Osteocyte (in vitro differentiated cells): ENCODE measurements at places on chromosomes 2 and 18. TPM values are rescaled to one million over a fixed set of nuclear protein-coding genes. Genes with fewer than 3 reads are reported as not detected.

DNA sequence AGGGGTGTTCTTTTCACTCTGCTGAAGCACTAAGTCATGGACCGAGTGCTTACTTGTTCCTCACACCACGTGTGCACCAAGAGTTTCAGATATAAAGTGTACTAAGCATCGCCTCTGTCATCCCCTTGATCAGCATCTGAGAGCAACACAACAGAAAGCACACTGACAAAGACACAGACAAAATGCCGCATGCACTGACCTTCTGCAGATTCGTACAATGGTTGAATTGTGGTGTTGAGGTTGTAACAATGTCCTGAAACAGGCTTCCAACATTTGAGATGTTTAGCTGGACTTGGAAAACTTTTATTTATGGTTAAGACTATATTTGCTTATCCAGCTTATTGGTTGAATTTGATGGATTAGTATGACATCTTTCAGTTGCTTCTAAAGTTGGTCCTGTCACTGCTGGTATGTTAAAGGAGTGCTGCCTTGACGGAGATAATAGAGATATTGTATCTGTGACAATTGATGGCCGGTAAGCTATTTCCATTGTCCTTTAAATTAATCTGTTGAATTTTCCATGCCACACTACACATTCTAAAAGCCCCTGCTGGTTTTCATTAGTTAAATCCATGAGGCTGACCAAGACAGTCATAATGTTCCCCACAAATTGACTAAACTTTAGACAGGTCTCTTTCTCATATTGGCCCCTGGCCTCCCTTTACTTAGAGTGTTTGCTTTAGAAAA is 99.9 kb downstream of the CBLN2 start:
- no peaks in the 10 kb centered on the region for H3K4me1 ChIP-seq
- DNase-seq: no peak
- no peak overlapping the region for H3K27ac ChIP-seq

GRCh38 chr18:6886797-6887330 is 157.3 kb downstream of the ARHGAP28 start:
- peaks cover 36% of the 10 kb centered on the region for H3K36me3 ChIP-seq
- no peak overlapping the region for H3K4me3 ChIP-seq
- peaks cover 4% of the 10 kb centered on the region for H3K27me3 ChIP-seq
- H3K27ac ChIP-seq: no peak overlapping the region
- no peaks in the 10 kb centered on the region for H3K4me1 ChIP-seq
- no peak for DNase-seq

DNA sequence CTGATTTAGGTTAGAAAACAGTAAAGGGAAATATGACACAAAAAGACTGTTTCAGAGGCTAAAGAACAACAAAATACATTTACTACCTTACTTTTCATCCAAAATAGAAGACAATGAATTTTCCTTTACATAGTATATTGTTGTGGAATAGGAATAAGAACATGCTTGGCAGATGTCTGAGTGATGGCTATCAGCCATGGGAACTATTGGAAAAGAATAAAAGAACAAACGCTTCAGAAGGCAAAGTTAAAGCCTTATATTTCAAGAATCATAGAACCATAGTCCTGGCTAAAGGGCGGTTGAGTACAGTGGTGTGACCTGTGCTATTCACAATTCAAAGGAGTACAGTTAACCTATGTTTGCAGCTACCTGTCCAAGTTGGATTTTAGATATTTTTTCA is 73.9 kb upstream of the NRXN1 start:
- no peaks in the 10 kb centered on the region for H3K4me1 ChIP-seq
- no peak for DNase-seq
- no peaks in the 10 kb centered on the region for H3K36me3 ChIP-seq
- H3K27ac ChIP-seq: no peak overlapping the region
- H3K4me3 ChIP-seq: no peak overlapping the region
- H3K27me3 ChIP-seq: peaks cover 3% of the 10 kb centered on the region

The DDX1 gene
- 85.6 and 90.7 TPM in 2 replicates for total RNA-seq

The XRCC5 gene
- 224 and 234 TPM in 2 replicates for total RNA-seq
